Fibroblast of lung (primary cell): ENCODE measurements at places on chromosomes 13 and 19. TPM values are rescaled to one million over a fixed set of nuclear protein-coding genes. Genes with fewer than 3 reads are reported as not detected.

DNA sequence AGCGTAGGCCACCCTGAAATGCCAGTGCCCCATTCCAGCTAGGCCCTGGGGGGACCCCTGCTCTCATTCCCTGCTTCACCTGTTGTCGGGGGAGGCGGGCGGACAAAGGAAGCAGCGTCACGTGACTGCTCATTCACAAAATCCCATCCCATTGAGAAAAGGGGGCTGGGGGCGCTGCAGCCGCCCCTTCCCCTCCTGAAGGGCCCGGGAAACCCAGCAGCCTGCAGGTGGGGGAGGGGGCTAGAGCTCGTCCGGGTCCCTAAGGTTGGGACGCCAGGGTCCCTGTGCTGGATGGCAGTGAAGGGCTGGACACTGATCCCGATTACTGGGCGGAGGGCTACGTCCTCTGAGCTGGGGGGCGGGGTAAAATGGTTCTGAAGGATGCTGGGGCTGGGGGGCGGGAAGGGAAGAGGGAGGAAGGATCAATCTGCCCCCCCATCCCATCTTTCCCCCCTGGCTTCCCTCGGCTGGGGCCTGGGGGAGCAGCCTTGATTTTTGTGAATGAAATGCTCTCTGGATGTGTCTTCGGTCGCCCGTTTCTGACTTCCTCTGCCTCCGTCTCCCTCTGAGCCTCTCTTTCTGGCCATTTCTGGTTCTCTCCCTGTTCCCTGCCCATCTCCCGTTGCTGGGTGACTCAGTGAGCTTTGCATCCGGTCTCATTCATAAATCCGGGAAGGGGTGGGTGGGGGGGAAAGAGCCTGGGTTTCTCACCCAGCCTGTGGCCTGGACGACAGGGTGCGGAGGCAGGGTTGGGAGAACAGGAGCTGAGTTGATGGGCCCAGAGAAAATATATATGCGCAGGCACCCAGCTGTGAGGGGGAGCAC, 816 bp downstream of the SPRED3 start:
- DNase-seq: peak; percentile 75

GRCh38 chr13:48783695-48784230, 130.0 kb downstream of the CYSLTR2 start:
- DNase-seq: no peak

DNA sequence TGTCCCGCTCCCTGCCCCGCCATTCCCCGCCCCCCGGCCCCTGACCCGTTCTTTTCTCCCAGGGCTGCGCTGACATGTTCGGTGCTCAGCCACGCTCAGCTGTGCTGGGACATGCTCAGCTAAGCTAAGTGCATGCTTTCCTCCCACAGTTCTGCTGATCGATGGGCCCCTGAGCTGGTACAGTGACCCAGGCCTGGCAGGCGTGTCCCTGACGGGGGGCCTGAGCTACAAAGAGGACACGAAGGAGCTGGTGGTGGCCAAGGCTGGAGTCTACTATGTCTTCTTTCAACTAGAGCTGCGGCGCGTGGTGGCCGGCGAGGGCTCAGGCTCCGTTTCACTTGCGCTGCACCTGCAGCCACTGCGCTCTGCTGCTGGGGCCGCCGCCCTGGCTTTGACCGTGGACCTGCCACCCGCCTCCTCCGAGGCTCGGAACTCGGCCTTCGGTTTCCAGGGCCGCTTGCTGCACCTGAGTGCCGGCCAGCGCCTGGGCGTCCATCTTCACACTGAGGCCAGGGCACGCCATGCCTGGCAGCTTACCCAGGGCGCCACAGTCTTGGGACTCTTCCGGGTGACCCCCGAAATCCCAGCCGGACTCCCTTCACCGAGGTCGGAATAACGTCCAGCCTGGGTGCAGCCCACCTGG, 3.7 kb downstream of the TNFSF9 start:
- DNase-seq: no peak

DNA sequence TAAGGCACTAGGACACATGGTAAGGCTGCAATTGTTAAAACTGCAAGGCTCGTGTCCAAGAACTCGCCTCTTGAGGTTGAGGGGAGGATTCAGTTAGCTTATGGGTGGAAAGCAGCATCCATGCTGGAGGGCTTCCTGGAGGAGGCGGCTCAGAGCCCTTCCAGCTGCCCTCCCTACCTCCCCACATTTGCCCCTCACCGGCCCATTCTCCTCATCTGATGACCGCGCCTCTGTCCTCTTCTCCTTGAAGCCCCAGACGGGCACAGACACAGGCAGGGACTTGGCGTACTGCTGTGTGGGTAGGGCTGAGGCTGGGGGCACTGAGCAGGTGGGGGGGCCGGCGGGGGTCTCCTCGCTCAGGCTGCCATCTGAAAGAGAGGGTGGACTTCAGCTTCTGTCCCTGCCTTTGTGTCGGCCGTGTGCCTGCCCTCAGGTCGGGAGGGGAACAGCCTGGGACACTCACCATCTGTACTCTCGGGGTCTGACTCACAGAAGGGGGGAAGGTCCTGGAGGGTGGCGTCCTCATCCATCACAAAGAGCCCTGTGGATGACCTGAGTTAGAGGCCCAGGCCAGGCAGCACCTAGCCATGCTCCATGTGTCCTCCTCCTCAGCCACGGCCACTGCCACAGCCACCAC, 4.1 kb upstream of the PNKP start:
- no peak for DNase-seq

Gene CYP2S1
- 0.93 and 7.5 TPM in 2 replicates for polyA plus RNA-seq

Gene TTC9B
- polyA plus RNA-seq: not detected in 2 replicates

Gene CD22
- polyA plus RNA-seq: 0.15 and 0.95 TPM in 2 replicates
